Left ventricle myocardium inferior (tissue), 1 donor: ENCODE measurements at places on chromosomes 6 and 20. TPM values are rescaled to one million over a fixed set of nuclear protein-coding genes. Genes with fewer than 3 reads are reported as not detected.

Gene GMNN
- 8.1 TPM for total RNA-seq

DNA sequence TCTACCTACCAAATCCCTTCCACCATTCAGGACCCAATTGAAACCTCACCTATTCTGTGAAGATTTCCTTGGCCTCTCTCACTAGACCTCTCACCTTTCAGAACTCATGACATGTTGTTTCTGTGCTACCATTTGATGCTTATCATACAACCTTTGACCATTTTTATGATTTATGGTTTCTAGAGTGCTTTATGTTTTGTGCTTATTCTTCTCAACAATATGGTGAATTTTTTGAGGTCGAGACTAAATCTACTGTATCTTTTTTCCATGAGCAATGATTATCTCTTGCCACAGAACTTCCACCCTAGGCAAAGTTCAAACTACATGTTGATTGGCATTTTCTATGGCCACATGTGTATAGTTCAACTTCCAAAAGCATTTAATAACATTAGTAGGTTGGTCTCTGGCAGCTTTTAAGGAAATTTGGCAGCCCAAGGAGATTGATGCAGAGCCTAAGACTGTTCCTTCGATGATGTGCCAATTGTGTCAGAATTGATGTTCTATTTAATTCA lies 84.9 kb downstream of the OLIG3 start:
- DNase-seq = no peak

GRCh38 chr6:33856655-33857054 lies 52.9 kb upstream of the MLN start:
- DNase-seq = no peak

GRCh38 chr6:15832841-15833240 lies 170.0 kb upstream of the DTNBP1 start:
- no peak for DNase-seq

DNA sequence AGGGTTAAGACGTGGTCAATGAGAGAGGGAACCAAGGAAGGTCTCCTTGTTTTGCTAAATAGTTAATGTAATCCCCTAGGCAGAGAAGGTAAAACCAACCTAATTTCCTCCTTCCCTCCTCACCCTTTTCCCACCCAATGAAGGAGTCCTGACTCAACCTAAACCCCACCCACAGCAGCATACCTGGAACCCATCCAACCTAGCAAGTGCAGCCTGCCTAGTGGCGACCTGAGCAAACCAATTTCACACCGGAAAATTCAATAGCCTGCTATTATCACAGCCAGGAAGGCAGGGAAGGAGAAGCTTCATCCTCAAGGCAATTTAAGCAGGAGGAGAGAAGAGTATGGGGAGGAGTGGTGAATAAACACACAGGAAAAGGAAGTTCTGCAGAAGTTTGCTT lies 46.9 kb downstream of the OSTM1 start:
- no peak for DNase-seq

GRCh38 chr6:20447157-20447556 lies 45.5 kb downstream of the E2F3 start:
- DNase-seq = no peak
